Inflammatory macrophage (primary cell): ENCODE measurements at places on chromosomes 7 and 10.

GRCh38 chr10:123157210-123157609 lies 3.0 kb downstream of the BUB3 start:
- DNase-seq: no peak

- peak; percentile 40 for DNase-seq
These were observed at the start of gene ZNF485 for GRCh38 chr10:43606323-43607198. Gene ZNF485 (plus strand): TSS chr10:43606438. CDS start chr10:43607051, 613 bp downstream.

GRCh38 chr7:17097668-17098297 lies 200.7 kb upstream of the AHR start:
- DNase-seq: no peak

DNA sequence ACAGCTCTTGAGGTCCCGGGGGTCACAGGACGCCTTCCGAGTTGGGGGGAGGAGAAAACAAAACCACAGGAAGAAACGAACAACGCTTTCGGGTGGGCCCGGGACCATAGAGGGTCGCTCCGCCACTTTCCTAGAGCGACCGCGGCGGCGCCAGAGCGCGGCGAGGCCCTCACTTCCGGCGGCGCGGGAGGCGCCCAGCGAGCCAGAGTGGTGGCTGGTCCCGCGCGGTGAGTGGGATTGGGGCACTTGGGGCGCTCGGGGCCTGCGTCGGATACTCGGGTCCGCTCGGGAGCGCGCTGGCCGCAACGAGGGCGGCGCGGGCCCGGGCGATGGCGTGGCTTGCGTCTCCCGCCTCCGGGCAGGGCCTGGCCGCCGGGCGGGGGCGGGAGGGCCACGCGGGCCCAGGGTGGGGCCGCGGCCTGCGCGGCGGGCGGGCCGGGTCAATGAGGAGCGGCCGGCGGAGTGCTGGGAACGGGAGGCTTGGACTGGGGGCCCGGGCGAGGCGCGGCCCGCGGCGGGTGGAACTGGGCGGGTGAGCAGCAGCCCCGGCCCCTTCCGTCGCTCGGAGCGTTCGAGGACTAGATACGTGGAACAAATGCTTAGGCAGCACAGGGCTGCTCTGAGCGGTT lies at the start of gene ZNF22:
Gene ZNF22, plus strand, starts transcription at position 172 of the 629 bp plus-strand sequence. CDS start 2,446 bp downstream, outside the sequence.
- peak; percentile 69 for DNase-seq

GRCh38 chr10:60048091-60048501 lies 141.7 kb upstream of the CCDC6 start:
- DNase-seq: no peak

DNA sequence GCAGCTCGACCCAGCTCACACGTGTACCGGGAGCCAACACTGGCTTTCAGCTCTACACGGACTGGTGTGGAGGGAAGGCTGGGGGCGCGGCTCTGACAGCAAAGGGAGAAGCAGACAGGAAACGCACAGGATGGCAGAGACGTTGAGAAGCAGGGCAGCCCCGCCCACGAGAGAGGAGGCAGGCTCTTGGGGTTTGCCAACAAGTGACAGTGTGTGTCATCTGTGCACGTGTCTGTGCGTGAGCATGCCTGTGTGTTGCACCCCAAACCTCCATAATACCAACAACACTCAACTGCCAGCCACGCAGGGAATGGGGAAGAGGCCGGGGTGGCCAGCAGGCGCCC lies 64.4 kb upstream of the PDGFA start:
- peak; percentile 74 for DNase-seq

GRCh38 chr10:14519785-14520184 lies 189.1 kb upstream of the FRMD4A start:
- DNase-seq: no peak

GRCh38 chr7:7706556-7707172 lies 11.7 kb downstream of the RPA3 start:
- no peak for DNase-seq
